Erythroblast (primary cell): ENCODE measurements at places on chromosomes 5 and 9.
A peak's percentile ranks its signal among the peaks of the same experiment; 100 is the strongest.

DNA sequence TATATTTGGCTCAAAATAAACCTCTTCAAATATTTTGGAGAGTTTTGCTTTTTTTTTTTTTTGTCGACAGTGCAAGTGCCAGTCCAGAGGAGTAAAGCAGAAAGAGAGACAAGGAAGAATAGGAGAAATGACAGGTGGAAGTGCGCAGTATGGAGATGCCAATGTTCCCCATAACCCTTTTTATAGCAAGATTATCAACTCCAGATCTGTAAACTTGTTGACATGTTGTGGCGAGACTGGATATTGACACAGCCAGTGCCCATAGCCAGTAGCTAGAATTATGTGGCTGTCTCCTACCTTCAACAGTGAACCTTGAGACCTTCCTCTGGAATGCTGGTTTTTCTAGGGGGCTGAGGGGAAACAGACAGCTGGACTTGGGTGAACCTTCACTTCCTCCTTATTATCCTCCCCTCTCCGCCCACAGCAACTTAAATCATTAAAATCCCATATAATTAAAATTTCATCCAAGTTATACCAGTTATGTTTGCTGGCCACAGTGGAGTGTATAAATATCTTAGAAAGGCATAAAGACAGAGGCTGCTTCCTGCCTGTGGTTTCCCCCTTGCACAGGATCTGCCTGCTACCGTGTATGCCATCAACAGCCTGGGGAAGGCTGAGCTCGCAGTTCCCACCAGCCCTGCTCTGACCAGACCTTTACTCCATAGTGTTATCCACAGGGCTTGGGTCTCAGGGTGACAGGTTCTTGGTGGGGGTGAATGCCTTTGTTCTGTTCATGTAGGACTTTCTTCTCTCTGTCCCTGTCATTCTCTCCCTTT lies 112.3 kb upstream of the ANKH start:
- no peak for DNase-seq

DNA sequence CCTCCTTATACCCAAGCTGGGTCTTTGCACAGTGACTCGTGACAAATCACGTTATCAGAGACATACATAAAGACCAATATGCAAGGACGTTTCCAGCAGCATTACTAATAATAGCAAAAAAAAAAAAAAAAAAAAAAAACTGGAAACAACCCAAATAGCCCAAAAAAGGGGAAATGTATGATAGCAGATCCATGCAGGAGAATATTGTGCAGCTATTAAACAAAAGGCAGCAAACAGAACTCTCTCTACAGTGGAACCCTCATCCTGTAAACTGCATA lies 37.7 kb downstream of the C5orf15 start:
- DNase-seq, result peak; percentile 71

DNA sequence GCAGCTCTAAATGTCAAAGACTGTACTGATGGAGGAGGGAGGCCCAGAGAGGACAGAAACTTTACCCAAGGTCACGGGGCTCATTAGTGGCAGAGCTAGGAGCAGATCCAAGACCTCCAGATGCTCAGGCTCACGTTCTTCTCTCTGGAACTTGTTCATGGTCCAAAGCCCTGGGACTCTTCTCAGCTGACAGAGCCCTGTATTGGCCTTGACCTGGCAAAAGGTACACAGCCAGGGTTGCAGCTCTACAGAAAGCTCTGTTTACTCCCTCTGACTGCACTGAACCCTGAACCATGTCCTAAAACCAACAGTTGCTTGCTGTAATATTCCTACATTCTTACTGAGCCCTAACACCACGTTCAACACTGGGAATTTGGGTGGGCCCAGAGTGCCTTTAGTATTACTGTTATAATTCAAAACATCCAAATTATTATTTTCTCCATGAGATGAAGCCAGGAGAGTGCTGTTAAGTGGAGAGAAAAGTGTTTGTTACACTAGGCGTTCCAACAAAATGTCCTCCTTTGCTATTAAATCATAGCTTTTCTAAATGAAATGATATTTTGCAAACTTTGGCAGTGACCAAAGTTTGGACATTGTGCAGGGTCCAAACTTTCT lies 602.4 kb upstream of the CLINT1 start:
- no peak for DNase-seq

- DNase-seq, result no peak
Observed at GRCh38 chr5:149239917-149240316, 31.7 kb upstream of the AFAP1L1 start.

DNA sequence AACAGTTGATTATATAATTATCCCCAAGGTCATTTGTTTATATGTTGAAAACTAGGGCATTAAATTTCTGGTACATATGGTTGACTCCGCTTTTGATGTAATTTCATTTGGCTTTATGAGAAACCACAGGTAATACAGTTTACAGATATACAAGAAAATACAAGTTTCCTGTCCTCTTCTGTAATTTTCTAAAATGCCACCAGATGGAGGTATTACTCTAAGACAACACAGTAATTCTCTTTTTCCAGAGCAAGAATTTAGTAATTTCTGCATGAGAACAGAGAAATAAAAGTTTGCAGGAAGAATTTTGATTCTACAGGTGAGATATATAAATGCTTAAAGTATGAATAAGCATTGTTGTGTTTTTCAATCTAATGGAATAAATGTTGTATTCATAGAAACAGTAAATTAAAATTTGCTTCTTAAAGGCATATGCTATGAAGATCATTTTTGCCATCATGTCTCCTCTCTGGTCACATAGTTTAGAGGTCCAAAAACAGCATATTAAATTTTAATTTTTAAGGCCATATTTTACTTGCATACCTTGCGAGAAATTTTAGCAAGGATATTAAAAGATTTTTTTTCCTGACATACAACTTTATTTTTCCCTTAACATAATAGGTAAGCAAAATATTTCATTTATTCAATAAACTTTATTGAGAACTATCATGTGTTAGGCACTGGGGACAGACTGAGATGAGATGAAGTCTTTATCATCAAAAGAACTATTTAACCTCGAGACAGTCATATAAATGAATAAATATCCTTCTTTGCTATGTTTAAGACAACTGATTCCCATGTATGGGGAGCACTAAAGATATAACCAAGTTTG lies 22.7 kb downstream of the CHD1 start:
- peak; percentile 78 for DNase-seq
